H9 (cell line): ENCODE measurements at places on chromosomes 11 and 22. TPM values are rescaled to one million over a fixed set of nuclear protein-coding genes. Genes with fewer than 3 reads are reported as not detected.
A peak's percentile ranks its signal among the peaks of the same experiment; 100 is the strongest.

DNA sequence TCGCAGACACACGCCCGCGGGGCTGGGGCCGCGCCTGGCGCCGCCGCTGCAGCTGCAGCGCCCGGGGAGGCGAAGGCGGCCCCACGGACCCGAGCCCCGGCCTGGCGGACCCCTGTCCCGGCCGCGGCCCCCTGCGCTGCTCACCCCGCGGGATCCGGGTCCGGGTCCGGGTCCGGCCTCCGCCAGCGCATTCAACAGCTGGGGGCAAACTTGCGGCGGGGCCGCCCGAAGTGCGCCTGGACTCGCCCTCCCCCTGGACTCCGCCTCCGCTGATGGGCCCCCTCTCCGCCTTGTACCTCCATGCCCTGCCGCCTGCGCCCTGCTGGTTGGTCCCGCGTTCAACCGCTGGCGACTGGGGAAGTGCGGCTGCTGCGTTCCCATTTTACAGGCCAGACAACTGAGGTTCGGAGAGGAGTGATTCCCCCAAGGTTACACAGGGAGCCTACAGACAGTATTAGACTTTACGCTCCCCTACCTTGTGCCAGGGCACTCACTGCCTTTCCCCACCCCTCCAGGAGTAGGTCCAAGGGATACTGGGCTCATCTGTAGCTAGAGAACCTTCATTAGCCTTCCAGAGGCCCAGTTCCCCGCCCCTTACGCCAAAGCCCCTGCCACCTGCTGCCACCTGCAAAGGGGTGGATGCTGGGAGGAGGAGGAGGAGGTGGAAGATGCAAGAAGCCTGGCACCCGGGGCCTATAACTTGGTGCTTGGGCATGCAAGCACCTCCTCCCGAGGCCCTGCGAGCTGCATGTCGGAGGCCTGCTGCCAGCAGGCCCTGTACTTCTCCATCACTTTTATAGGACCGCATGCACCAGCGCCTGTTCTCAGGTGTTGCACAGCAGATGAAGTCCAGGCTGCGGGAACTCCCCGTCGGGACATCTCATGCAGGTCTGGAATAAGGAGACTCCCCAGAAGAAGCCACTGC lies 694 bp upstream of the ELFN2 start:
- H3K27me3 ChIP-seq, result peaks cover 21% of the 10 kb centered on the region
- no peaks in the 10 kb centered on the region for H3K4me1 ChIP-seq
- peak overlapping the region; percentile 72 for H3K4me3 ChIP-seq

- DNase-seq, result no peak
- H3K4me1 ChIP-seq, result peaks cover 9% of the 10 kb centered on the region
- peak overlapping the region; percentile 76 for H3K4me3 ChIP-seq
Observed at GRCh38 chr11:65476632-65477148, 22.2 kb upstream of the MALAT1 start.

DNA sequence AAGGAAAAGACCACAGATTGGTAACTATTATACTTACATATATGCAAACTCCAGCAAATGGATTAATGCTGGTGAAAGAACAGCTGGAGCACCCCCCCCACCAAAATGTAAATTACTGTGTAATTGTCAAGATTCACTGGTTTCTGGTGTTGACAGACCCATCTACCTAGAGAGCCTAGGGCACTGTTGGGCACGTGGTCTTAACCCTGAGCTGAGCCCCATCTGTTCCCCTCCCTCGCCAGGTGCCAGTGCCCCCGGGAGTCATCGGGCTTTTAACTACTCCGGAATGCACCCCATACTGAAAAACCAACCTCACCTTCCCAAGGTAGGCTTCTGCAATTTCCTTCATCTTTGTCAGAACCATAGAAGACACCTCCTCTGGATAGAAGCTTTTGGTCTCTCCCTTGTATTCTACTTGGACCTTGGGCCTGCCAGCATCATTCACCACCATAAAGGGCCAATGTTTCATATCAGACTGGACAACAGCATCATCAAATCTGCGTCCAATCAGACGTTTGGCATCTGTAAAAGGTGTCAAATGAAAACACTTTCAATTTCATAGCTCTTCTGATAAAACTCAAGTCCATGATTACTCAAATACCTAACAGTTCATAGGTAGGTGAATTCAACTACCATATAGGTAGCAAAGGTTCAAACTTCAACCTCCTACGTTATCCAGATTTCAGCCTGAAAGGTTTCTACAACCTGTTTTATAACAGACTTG lies 1.5 kb downstream of the HSPA8 start:
- H3K4me3 ChIP-seq, result peak overlapping the region; percentile 99
- no peak for DNase-seq
- H3K4me1 ChIP-seq, result no peaks in the 10 kb centered on the region

- H3K36me3 ChIP-seq, result no peaks in the 10 kb centered on the region
- H3K4me1 ChIP-seq, result no peaks in the 10 kb centered on the region
- no peak for DNase-seq
- H3K27ac ChIP-seq, result no peak overlapping the region
- no peaks in the 10 kb centered on the region for H3K27me3 ChIP-seq
- no peak overlapping the region for H3K4me3 ChIP-seq
Observed at GRCh38 chr11:82757660-82758357, 24.1 kb upstream of the FAM181B start.

DNA sequence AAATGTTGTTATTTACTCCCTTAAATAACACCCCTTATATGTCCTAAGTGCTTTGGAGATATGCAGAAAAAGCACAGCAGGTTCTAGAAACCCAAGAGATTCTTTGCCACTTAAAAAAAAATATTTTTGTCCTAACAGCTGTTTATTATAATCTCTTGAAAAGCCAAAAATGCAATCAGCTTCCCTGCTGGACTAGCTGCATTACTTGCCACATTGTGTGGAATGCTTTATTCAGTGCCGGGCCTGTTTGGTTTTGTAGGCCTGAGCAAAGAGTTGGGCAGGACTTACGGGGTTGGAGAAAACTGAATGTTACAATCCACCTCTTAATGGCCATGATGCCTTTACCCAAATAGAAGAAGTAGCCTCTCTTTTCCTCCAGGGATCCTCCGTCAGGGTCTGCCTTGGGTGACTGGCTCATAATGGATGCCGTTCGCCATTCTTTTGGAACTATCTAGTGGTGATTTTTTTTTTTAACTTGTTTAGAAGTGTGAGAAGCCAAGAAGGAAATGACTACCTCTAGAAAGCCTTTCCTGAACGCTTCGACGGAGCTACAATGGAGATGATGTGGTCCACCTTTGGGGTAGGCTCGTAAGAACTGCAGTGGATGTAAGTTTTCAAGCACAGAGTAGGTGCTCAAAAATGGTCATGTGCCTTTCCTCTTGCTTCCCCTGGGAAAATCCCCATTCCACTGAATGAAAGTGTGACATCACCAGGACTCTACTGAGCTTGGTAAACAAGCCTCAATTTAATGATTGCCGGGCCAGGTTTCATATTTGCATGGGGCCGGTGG lies 241.3 kb upstream of the NCAM1 start:
- H3K27ac ChIP-seq, result no peak overlapping the region
- no peak overlapping the region for H3K4me3 ChIP-seq
- no peaks in the 10 kb centered on the region for H3K27me3 ChIP-seq

- no peaks in the 10 kb centered on the region for H3K36me3 ChIP-seq
- H3K27me3 ChIP-seq, result no peaks in the 10 kb centered on the region
- DNase-seq, result no peak
- H3K4me3 ChIP-seq, result no peak overlapping the region
- no peak overlapping the region for H3K27ac ChIP-seq
Observed at GRCh38 chr11:12090061-12090591, 20.3 kb upstream of the MICAL2 start.

GRCh38 chr22:23229646-23230045 lies 49.3 kb downstream of the BCR start:
- no peaks in the 10 kb centered on the region for H3K27me3 ChIP-seq
- H3K27ac ChIP-seq, result peak overlapping the region; percentile 56
- H3K36me3 ChIP-seq, result peaks cover 27% of the 10 kb centered on the region
- H3K4me1 ChIP-seq, result peaks cover 31% of the 10 kb centered on the region
- no peak for DNase-seq

TRIM48 gene
- not detected in 2 replicates for total RNA-seq

ALG8 gene
- 77.5 and 78.8 TPM in 2 replicates for total RNA-seq

OR52J3 gene
- total RNA-seq, result not detected in 2 replicates

TPH1 gene
- 0.07 and 0.17 TPM in 2 replicates for total RNA-seq
